ENCODE measurements at places on chromosomes 3 and 15.

- no peak for DNase-seq
Observed at GRCh38 chr3:143536817-143537535, 311.3 kb downstream of the SLC9A9 start.

DNA sequence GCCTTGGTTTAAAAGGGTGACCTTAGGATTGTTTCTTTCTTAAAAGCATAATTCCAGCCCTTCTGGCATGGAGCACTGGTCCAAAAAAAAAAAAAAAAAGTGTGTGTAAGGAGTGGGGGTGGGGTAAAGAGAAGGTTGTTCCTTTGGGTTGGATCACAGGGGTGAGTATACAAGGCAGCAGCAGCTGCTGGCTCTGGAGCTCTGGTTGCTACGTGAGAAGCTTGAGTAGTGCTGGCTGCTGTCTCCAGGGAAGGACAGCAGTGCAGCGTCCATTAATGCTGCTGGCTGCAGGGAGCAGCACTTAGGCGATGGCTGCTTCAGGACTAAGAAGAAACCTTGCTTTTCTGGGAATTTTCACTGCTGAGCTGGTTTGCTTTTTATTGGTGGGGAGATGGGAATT, 2.3 kb downstream of the SETD5 start:
- DNase-seq: peak; percentile 85

DNA sequence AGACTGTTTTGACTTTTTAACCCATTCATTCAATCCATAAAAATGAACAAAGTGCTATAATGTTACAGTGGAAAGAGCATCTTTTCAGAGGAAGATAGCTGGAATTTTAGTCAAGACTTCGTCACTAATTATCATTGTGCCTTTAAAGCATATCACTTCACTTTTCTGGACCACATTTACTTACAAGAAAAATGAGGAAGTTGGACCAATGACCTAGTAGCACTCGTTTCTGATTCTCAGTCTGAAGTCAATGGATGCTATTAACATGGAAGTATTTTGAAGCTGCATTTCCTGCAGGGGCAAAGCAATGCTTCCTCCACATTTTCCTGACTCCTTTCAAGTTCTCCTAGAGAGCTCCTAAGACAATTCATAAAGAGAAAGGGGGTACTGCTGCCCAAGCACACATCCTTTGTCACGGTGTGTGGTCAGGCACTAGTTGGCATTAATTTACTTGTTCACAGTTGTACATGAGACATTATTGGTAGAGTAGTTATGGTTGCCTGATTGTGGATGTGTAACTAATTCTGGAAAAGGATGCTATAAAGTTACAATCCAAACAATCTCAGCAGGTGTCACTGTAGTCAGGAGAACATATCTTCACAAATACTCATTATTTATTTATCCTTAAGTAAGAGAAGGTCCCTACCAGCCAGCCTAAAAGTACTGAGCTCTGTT, 1049.1 kb downstream of the FHIT start:
- DNase-seq: no peak

DNA sequence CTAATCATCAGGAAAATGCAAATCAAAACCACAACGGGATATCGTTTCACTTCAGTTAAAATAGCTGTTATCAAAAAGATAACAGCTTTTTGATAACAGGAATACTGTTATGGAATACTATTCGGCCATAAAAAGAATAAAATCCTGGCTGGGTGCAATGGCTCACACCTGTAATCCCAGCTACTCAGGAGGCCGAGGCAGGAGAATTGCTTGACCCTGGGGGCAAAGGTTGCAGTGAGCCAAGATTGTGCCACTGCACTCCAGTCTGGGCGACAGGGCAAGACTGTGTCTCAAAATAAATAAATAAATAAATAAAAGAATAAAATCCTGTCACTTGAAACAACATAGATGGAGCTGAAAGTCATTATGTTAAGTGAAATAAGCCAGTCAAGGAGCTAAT, 178.1 kb upstream of the TSC22D2 start:
- no peak for DNase-seq

DNA sequence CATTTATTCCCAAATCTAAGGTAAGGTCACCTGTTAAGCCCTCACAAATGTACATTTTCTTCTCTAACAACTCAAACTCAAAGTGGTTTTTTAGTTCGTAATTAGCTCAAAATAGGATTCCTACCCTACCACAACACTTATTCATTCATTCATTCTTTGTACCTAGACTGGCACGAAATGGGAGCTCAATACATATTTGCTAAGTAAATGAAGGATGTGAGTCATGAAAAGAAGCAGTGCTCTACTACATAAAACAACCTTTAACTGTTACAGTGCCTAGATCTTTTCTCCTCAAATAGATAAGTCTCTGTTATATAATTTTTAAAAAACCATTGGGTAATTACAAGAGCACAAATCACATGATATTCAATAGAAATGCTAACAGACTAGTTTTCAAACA, 13.1 kb downstream of the RSL24D1 start:
- DNase-seq: no peak

DNA sequence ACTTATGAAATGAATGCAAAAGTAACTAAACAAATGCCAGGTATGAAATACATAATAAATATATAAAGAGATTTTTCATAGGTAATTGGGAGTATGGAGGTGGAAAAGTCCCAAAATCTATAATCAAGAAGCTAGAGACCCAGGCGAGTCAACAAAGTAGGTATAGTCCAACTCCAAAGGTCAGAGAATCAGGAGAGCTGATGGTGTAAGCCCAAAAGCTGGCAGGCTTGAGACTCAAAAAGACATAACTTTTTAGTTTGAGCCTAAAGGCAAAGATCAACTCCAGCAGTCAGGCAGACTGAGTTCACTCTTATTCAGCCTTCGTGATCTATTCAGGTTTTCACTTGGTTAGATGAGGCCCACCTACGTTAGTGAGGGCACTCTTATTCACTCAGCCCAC, 157.4 kb upstream of the TMCO5A start:
- no peak for DNase-seq

DNA sequence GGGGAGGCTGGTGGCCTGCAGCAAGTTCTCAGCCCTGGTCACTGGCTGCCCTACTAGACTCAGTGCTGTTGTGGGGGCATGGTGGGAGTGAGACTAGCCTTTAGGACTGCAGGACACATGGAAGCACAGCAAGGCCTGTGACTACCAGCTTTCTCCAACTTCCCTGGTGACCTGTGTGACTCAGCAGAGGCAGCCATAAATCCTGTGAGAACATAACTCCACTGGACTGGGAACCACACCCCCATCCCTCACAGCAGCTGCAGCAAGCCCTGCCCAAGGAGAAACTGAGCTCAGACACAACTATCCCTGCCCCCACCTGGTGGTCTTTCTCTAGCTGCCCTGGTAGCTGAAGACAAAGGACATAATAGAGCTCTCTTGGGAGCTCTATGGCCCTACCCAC, 111.3 kb downstream of the DCLK3 start:
- no peak for DNase-seq

GRCh38 chr3:148309390-148310035, 388.2 kb upstream of the AGTR1 start:
- peak; percentile 72 for DNase-seq

Measured in A673 (cell line).